CD8-positive, alpha-beta memory T cell (primary cell): ENCODE measurements at places on chromosomes 2 and 18. TPM values are rescaled to one million over a fixed set of nuclear protein-coding genes. Genes with fewer than 3 reads are reported as not detected.

DNA sequence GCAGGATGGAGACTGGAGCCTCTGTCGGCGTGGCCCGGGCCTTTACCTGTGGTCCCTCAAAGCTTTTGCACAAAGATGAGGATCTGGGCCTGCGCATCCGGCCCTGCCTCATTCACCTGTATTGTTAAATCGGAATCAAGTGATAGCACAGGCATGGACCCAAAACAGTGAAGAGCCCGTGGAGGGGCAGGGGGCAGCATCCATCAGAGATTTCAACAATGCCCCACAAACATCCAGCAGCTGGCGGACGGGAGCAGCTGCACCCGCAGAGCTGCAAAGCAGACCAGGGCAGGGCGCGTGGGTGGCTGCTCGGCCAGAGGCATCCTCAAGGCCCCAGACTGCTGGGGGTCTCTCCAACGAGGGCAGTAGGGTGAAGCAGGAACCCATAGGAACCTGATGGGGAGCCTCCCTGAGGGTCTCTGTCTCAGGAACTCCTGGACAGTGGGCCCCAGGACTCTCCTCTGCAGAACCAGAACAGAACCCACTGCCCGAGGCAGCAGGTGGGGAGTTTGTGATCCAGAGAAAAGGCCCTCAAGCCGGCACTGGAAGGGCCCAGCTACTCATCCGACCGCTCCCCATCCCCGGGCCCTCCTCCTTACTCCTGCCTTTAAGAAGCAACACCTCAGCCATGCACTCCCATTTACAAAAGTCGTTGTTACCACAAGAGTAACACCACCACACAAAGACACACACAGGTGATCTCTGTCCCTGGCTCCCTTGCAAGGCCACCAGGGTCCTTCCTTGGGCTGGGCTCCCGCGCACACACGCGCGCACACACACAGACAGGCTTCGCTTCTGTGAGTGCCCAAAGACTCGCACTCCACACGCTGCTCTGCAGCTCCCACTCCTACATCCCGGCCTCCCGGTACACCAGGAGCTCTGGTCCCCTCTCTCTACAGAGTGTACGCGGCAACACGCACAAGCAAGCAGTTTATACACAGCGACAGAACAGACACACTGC, 28.8 kb downstream of the HDAC4 start:
- H3K27me3 ChIP-seq: no peaks in the 10 kb centered on the region
- H3K36me3 ChIP-seq: no peaks in the 10 kb centered on the region
- peak; percentile 34 for DNase-seq
- H3K27ac ChIP-seq: no peak overlapping the region

DNA sequence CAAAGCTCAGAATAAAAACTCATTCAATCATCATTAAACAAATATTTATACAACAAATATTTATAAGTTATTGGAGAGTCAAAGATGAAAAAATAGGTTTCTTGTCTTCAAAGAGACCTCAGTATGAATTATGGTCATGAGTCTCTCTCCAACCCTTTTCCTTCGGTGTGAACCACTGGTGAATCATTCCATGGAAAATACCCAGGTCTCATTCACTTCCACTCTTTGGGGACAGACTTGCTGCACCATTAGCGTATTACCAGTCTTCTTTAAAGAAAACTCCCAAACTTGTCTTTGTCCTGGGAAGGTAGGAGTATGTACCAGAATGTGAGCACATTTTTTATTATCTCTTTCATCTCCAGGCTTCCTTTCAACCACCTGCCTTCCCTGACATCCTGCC, 257.4 kb upstream of the RBMS1 start:
- H3K4me3 ChIP-seq: no peak overlapping the region
- H3K36me3 ChIP-seq: no peaks in the 10 kb centered on the region
- no peaks in the 10 kb centered on the region for H3K27me3 ChIP-seq
- no peak overlapping the region for H3K27ac ChIP-seq
- DNase-seq: no peak
- no peaks in the 10 kb centered on the region for H3K4me1 ChIP-seq

Gene ABI2
- 32.1 TPM for total RNA-seq

DNA sequence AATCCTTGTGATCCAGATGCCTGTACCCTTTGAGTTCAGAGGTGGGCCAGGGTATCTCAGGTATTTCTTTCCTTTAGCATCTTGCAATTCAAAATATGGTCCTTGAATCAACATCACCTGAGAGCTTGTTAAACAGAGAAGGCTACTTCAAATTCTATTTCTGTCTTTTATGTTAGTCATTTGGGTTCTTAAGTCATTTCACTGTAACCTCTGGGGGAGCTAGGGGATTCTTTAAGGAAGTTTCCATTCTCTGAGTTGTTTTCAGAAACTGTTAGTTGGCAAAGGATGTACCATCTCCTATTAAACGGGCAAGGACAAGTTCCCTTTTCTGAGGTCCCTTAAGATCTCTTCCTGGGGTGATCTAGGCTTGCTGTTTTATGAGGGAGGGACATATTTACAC, 16.6 kb downstream of the CFLAR start:
- H3K36me3 ChIP-seq: peaks cover 34% of the 10 kb centered on the region
- H3K27me3 ChIP-seq: no peaks in the 10 kb centered on the region

DNA sequence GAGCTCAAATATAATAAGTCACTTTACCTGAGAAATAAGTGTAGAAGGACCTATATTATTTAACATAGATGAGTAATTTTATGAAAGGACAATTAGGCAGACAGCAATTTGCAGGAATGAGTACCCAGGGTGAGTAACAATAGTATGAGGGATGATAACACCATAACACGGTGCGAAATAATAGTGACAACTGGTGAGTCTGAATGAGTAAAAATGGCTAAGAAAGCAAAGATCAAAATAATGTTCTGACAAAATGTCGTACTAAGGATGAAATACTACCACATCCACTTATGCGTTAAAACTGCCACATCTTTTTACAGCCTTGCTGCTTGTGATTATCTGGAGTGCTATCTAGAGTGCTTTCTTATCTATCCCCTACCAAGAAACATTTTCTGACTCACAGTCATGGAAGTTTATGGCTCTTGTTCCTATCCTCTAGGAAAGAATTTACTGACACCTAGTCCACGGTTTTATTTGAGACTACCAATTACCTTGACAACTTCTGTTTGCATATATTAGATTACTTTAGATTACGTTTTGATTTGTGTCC, 929.7 kb downstream of the LRP1B start:
- no peak for DNase-seq
- H3K4me3 ChIP-seq: no peak overlapping the region
- H3K27ac ChIP-seq: no peak overlapping the region
- H3K27me3 ChIP-seq: no peaks in the 10 kb centered on the region

DNA sequence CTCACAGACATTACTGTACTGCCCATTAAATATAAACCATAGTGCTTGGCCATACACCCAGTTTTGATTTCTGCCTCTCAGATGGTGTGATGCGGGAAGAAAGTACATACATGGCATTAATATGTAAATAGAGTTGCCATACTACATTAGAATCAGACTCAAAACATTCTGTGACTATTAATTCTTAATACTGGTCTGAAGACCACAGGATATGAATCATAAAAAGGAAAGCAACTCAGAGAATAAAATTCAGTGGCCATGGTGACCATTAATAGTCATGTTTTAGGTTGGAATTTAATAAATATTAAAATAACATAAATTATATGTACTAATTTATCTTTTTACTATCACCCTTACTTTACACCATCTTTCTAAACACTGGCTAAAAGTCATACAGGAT, 33.0 kb upstream of the WDR75 start:
- no peaks in the 10 kb centered on the region for H3K36me3 ChIP-seq
- no peak overlapping the region for H3K27ac ChIP-seq
- no peaks in the 10 kb centered on the region for H3K27me3 ChIP-seq

Gene NEU2
- total RNA-seq: not detected

DNA sequence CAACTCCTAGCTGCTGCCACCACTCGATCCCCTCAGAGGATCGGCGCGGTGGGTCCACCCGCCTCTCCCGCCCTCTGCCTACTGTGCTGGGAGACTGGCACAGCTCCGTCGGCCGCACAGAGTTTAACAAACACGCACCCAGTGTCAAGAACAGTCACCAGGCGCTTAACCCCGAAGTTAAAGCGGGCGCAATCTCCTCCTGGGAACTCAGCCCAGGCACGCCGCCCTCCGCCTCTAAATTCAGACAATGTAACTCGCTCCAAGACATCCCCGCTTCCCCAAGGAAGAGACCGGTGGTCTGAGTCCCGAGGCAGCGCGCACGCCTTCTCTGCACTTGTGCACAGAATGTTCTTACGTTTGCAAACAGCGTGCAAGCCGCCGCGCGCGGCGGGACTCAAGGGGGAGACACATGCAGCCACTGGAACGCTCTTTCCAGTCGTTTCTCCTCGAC, 533 bp downstream of the CXCR4 start:
- H3K4me3 ChIP-seq: peak overlapping the region; percentile 87
- peaks cover 31% of the 10 kb centered on the region for H3K36me3 ChIP-seq
- H3K27me3 ChIP-seq: no peaks in the 10 kb centered on the region
- peak overlapping the region; percentile 98 for H3K27ac ChIP-seq

DNA sequence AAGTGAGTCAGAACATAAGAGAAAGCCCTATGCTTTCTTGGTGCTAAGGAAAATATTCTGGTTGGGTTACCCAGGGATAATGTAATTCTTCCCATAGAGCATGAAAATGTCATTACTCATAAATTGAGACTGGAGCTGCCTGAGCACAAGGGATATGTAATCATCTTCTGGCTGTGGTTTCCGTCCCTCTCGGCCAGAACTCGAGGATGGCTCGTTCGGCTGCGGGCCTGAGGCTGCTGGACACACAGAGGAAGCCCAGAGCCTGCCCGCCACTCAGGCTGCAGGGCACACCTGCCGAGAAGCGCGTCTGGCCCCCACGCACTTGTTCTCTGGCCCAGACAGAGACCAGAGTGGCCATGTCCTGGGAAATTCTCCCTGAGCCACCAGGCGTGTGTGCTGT, 104.9 kb downstream of the ASAP2 start:
- no peaks in the 10 kb centered on the region for H3K36me3 ChIP-seq
- no peak overlapping the region for H3K4me3 ChIP-seq
- H3K4me1 ChIP-seq: no peaks in the 10 kb centered on the region
- no peak for DNase-seq

DNA sequence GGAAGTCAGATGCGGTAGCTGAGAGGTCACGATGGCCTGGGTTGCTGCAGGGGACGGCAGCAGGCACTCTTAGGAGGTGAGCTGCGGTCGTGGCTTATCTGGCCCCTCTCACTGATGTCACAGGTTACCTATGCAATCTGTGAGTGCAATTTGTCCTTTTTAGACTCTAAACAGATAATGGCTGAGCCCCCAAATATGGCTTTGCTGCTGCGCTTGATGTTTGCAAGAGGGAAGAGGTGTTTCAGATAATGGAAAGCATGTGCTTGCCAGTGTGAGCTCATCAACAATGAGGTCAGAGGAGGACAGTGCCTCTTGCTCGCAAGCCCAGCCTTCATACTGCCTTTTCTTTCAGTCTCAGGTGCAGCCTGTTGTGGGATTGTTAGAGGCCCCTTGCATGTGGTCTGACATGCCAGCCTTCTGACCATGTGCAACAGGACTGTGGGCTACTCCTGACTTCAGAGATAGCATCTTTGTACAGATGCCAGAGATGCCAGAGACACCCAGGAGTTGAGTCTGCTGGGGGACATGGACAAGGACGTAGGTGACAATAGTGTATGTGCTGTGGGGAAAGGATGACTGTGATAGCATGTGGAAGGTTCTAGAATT, 151.3 kb downstream of the TANC1 start:
- no peak overlapping the region for H3K4me3 ChIP-seq
- DNase-seq: no peak
- H3K36me3 ChIP-seq: no peaks in the 10 kb centered on the region

Gene DYNAP
- total RNA-seq: not detected

Gene CAVIN2
- not detected for total RNA-seq

GRCh38 chr18:10460414-10461018, 6.1 kb downstream of the APCDD1 start:
- H3K27me3 ChIP-seq: peaks cover 8% of the 10 kb centered on the region
- no peaks in the 10 kb centered on the region for H3K4me1 ChIP-seq
- H3K36me3 ChIP-seq: no peaks in the 10 kb centered on the region
- DNase-seq: no peak

- H3K27ac ChIP-seq: peak overlapping the region; percentile 16
- H3K27me3 ChIP-seq: no peaks in the 10 kb centered on the region
- peaks cover 88% of the 10 kb centered on the region for H3K4me1 ChIP-seq
- no peak overlapping the region for H3K4me3 ChIP-seq
Measured at GRCh38 chr2:43161650-43162510, 64.5 kb downstream of the ZFP36L2 start.

Gene SNORC
- 2.5 TPM for total RNA-seq

DNA sequence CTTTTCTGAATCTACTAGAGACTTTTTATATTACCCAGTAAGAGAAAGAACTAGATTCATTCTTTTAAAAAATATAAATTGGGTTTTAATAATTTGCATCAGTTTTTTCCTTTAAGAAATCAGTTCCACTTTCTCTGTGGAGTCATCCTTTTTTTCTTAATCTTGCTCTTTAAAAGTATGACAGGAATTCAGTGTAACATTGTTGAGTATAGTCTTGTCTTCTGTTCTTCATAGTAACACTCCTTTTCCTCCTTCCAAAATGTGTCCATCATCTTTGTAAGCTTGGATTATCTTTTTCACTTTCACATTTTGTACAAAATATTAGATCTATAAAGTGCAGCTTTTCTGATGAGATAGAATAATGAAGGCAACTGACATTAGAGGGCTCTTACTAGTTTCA, 135.4 kb downstream of the HAUS1 start:
- peaks cover 16% of the 10 kb centered on the region for H3K4me1 ChIP-seq
- no peak overlapping the region for H3K27ac ChIP-seq
- H3K4me3 ChIP-seq: no peak overlapping the region
- no peaks in the 10 kb centered on the region for H3K27me3 ChIP-seq
- H3K36me3 ChIP-seq: no peaks in the 10 kb centered on the region

- no peaks in the 10 kb centered on the region for H3K36me3 ChIP-seq
- H3K4me3 ChIP-seq: no peak overlapping the region
- H3K4me1 ChIP-seq: no peaks in the 10 kb centered on the region
Measured at GRCh38 chr2:46002947-46003346, 294.3 kb upstream of the EPAS1 start.

Gene FECH
- total RNA-seq: 34.9 TPM

DNA sequence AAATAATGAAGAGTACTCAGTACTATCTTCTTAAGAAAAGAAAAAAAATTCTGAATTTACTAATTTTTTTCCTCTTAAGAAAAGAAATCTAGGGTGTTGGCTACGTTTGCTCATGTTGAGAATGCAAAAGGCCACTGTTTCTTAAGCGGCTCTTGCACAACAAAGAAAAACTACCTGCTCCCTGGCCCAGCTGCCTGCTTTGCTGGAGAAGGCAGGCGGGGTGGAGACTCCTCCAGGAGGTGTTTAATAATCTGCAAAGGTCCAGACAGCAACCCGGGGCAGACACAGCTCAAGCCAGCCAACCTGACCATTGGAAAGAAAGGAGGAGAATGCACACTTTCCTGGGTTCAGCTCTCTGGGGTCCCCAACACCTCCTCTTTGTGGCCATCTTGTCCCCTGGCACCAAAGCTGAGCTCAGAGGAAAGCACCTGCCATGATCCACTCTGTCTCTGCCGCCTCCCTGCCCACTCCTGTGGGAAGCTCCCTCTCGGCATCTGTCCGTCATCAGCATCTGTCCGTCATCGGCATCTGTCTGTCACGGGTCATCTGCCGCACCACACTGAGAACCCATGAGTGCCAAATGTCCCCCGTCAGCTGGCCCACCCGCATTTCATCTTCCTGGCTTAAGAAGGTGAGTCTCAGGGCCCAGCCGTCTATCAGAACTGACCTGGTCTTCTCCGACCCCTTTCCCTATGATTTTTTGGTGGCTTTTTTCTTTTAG, 11.9 kb downstream of the ZNF516 start:
- no peak for DNase-seq
- H3K36me3 ChIP-seq: no peaks in the 10 kb centered on the region
- no peak overlapping the region for H3K4me3 ChIP-seq
- H3K27ac ChIP-seq: no peak overlapping the region
- no peaks in the 10 kb centered on the region for H3K27me3 ChIP-seq

GRCh38 chr2:83640506-83640905, 818.6 kb downstream of the SUCLG1 start:
- H3K4me3 ChIP-seq: no peak overlapping the region
- no peaks in the 10 kb centered on the region for H3K27me3 ChIP-seq
- DNase-seq: no peak
- H3K36me3 ChIP-seq: no peaks in the 10 kb centered on the region
- no peaks in the 10 kb centered on the region for H3K4me1 ChIP-seq
- no peak overlapping the region for H3K27ac ChIP-seq

Gene NGEF
- total RNA-seq: not detected
